ENCODE measurements at places on chromosomes 13 and 19.

DNA sequence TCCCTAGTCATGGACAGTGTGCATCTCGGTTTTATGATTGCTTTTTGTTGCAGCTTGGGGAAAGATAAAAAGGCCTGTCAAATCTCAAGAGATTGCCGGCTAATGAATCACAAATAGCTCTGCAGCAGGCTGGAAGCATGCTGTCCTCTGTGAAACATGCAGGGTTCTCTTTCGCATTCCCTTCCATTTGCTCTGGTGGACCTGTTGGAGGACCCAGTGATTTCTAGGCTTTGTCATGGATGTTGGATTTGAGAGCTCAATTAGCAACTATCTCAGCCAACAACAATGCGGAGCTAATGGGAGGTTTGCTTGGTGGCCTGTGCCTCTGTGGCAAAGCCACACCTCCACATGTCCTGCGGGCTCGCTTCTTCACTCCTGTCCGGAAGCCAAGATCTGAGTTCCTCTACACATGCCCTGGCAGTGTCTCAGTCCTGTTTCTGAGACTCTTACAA, 418.1 kb upstream of the ARGLU1 start:
- no peak for DNase-seq

DNA sequence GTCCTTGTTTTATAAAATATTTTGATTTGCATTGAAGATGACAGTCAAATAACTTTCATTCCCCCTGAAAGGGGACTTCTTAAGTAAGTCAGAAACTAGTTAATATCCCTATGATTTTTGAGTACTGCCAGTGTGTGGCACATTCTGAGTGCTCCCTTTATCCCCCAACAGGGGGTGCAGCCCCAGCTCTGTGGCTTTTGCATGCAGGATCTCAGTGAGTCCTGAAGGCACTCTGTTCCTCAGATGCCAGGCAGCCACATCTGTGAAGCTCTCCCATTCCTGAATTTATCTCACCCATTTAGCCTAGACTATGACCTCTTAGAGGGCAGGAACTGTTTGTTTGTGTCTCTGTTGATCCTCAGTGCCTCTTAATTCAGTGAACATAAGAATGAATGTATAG, 123.1 kb downstream of the CDK8 start:
- DNase-seq: no peak

DNA sequence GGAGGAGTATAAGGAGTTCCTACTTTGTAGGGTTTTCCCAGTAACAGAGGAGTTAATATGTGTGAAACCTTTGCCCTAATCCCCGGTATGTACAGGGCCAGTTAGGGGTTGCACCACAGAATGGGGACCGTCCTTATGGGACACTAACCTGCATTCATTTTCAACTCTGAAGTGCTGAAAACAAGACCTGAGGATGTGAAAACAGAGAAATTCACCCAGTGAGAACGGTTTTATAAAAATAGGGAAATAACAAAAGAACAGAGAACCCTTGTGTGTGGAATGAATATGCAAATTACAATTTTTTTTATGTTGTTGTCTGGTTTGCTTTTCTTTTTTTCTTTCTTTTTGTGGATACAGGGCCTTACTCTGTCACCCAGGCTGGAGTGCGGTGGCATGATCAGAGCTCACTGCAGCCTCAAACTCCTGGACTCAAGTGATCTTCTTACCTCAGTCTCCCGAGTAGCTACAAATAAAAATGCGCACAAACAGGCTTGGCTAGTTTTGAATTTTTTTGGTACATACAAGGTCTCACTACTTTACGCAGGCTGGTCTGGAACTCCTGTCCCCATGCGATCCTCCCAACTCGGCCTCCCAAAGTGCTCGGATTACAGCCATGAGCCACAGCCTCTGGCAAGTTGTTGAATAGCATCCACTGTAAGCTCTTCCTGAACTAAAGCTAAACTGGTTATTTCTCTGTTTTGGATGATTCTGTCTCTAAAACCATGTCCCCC, 10.6 kb downstream of the CLC start:
- no peak for DNase-seq

DNA sequence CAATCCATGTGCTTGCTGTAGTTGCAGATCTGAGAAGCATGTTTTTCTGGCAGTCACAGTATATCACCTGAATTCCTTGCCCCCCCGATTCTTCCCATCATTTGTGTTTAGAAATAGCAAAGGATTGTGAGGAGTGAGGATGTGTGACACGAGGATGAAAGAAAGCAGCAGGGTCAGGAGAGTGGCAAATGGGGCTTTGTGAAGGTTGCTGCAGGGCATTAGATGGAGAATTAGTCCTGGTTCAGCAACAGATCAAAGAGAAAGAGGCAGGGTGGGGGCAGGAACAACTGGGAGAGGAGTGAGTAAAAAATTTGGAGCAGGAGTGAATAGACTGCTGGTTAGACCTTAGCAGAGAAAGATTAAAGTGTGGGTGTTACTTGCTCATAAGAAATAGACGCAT, 47.7 kb upstream of the TNFSF11 start:
- no peak for DNase-seq

- DNase-seq: no peak
Measured at GRCh38 chr19:497491-497868, 1.2 kb downstream of the MADCAM1 start.

GRCh38 chr13:99053636-99054233, 75.9 kb upstream of the DOCK9 start:
- DNase-seq: no peak

DNA sequence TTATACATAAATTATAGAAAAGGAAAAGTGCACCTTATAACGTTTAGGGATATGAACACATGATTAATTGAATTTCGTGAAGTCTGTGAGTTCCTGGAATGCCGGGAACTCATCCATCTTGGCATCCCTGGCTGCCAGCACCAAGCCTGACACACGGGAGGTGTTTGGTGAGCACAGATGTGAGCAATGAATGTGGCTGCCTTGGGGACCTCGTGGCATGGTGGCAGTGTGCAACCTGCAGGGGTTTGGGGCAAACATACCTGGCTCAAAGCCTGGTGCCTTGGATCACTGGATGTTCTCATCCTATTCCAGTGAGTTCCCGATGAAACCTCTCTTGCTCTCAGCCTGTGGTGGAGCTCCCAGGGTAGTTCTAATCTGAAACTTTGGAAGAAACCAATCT, 10.4 kb upstream of the MAP2K2 start:
- no peak for DNase-seq

- no peak for DNase-seq
Measured at GRCh38 chr19:55220525-55220924, 8.0 kb downstream of the TMEM86B start.

- no peak for DNase-seq
Measured at GRCh38 chr13:94351292-94351990, 128.0 kb downstream of the DCT start.

DNA sequence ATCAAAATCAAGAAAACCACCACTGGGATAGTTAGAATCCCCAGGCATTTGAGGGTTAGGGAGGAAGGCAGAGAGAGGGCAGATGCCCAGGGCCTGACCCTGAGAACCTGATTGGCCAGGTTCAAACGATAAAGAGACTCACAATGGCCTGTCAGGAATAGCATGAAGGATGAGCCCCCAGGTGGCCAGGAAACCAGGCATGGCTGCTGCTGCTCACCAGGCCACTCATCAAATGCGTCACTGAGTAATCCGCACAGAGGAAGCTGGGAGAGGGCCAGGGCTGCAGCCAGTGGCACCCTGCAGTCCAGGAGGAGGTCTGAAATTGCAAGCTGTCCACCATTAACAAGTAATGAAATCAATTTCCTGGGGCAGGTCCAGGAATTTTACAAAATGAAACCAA, 111.3 kb downstream of the KATNAL1 start:
- no peak for DNase-seq

GRCh38 chr19:6947745-6948144, 60.4 kb downstream of the ADGRE1 start:
- DNase-seq: no peak
